ENCODE measurements at places on chromosomes 6 and 20.

GRCh38 chr6:21033575-21034026 is 499.3 kb downstream of the CDKAL1 start:
- no peak for DNase-seq

DNA sequence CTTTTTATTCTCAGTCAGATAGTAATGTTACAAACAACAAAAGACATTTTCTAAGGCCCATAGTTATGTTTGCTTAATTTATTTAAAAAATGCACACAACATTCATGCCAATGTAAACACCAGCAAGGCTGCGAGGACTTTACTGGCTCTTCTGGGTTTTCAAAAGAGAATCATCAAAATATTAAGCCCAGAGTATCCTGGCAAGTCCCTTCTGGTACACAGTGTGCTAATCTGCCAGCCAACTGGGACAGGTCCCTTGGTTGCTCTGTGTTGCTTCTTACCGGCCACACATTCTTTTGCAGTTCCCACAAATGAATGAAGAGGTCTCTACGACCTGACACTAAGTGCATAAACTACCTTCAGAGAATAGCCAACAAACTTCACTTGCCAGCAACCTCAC is 42.6 kb upstream of the SPDEF start:
- DNase-seq, result no peak

GRCh38 chr20:60300374-60300773 is 342.2 kb downstream of the CDH26 start:
- no peak for DNase-seq

- no peak for DNase-seq
Measured at GRCh38 chr6:170243791-170244291, 47.0 kb downstream of the DLL1 start.

DNA sequence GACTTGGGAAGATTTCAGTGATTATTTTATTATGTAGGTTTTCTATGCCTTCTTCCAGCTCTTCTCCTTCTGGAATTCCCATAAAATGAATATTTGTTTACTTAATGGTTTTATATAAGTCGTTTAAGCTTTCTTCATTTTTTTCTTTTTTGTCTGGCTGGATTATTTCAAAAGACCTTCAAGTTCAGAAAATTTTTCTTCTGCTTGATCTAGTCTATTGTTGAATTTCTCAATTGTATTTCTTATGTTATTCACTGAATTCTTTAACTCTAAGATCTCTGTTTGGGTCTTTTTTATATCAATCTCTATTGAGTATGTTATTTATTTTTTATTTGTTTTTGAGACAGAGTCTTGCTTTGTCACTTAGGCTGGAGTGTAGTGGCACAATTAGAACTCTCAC is 117.4 kb downstream of the CEP57L1 start:
- no peak for DNase-seq

- no peak for DNase-seq
Measured at GRCh38 chr6:124699038-124699437, 263.2 kb upstream of the RNF217 start.

DNA sequence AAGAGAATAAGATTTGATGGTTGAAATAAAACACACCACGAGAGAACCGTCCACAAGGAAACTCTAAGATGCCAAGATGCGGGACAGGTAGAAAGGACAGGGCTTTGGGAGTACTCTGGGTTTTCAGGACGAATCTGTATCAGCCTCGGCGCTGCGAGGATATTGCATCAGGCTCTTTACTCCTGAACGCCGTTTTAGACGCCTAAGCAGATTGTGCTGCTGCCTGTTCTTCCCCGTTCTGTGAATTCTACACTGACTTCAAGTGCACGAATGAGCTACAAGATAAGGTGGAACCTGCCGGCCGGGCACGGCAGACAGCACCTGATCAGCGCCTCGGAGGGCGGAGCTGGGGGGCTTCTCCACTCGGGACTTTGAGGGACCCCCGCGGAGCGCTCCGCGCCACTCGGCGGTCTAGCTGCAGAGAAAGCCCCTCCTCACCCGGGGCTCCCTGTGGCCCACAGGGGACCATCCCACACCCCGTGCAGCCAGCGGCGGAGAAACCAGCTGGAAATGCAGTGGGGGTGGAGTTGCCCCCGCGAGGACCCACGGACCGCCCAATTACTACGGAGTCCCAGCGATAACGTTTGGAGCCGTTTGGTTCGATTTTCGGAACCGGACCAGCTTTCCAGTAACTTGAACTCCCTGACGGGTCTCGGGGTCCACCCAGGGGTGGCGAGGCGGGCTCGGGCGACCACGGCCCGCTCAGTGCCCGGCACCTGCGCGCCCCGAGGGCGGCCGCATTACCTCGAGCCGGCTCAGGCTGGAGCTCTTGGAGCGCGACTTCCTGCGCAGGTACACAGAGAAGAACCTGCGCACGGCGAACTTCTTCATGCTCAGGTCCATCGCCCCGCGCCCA is 646 bp downstream of the RPS6KA2 start:
- DNase-seq, result no peak

GRCh38 chr20:63208346-63208909 is 7.5 kb downstream of the YTHDF1 start:
- DNase-seq, result no peak

- DNase-seq, result no peak
Measured at GRCh38 chr6:46219661-46220060, 48.9 kb upstream of the ENPP5 start.

- DNase-seq, result no peak
Measured at GRCh38 chr6:99019381-99019780, 71.6 kb upstream of the FBXL4 start.

GRCh38 chr6:3088968-3089367 is 20.7 kb downstream of the RIPK1 start:
- DNase-seq, result no peak

DNA sequence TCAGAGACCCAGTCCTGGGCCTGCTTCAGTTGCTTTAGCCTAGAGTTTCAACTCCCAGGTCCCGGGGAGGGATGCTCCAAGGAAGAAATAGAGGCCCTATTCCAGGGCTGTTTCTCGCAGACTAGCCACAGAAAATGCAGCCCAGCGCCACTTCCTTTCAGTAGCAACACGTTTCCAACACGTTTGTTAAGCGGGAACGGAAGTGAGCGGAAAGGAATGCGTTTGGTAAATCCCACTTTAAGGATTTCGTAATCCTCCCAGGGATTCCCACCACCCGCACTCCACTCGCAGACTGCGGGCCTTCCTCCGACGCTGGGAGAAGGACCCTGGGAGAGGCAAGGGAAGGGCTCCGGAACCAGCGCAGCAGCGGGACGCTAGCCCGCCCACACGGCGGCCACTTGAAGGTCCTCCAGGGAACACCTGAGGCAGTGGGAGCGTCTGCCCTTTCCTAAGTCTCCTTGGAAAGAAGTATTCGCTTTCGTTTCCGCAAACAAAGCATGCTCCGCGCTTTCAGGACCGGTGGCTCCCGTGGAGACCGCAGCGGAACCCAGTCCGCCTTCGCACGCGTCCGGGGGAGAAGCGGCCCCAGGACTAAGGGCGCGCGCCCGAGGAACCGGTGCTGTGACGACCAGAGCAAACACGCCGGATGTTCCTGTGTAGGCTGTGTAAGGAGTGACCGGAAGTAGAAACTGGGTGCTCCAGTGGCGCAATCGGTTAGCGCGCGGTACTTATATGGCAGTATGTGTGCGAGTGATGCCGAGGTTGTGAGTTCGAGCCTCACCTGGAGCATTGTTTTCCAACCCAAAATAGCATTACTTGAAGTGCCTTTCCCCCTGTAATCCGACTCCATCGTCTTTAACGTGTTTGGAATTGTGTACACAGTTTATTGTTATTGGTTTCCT is 227.6 kb upstream of the PRSS16 start:
- peak; percentile 49 for DNase-seq

DNA sequence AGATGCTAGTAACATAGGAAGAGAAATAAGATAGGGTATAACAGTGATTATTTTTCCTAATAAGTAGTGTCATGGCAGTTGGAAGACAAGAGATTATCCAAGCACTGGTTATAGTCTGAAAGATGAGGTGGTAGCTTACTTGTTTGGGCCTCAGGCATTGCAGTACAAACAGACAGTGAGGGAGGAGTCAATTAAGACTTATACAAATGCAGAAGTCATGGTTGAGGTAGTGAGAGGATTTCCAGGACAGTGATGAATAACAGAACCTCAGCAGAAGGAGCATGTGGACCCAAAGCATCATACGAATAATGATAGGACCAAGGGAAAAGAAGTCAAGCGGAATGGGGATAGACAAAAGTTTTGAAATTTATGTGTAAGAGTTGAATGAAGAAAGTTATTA is 53.5 kb downstream of the HCRTR2 start:
- DNase-seq, result no peak

GRCh38 chr6:46221222-46221793 is 50.5 kb upstream of the ENPP5 start:
- DNase-seq, result no peak
